Vein endothelial cell (primary cell): ENCODE measurements at places on chromosomes 5 and 9. TPM values are rescaled to one million over a fixed set of nuclear protein-coding genes. Genes with fewer than 3 reads are reported as not detected.

ANKRD20A1 gene
- total RNA-seq: 0.98 and 3.5 TPM in 2 replicates

ALAD gene
- total RNA-seq: 13.4 and 14.3 TPM in 2 replicates

SLCO4C1 gene
- not detected in 2 replicates for total RNA-seq

SPACA9 gene
- 1.2 and 2.6 TPM in 2 replicates for total RNA-seq

ZNF883 gene
- total RNA-seq: 0.48 and 0.65 TPM in 2 replicates

SLC6A7 gene
- total RNA-seq: not detected in 2 replicates

GADD45G gene
- total RNA-seq: not detected in 2 replicates

C5 gene
- 0.65 and 0.86 TPM in 2 replicates for total RNA-seq

CSF2 gene
- 0.86 TPM in 1 of 2 replicates, not detected in the other for total RNA-seq

SSNA1 gene
- 102 and 108 TPM in 2 replicates for total RNA-seq

PCDHB14 gene
- 0.98 and 1.2 TPM in 2 replicates for total RNA-seq

ADRA1B gene
- 0.29 and 0.33 TPM in 2 replicates for total RNA-seq

SCGB3A2 gene
- total RNA-seq: not detected in 2 replicates

IL17B gene
- total RNA-seq: not detected in 2 replicates

EEIG1 gene
- 10.6 and 12.1 TPM in 2 replicates for total RNA-seq

INSYN2B gene
- total RNA-seq: 26.1 and 52.3 TPM in 2 replicates

ZDHHC11 gene
- total RNA-seq: 0.33 and 0.67 TPM in 2 replicates

CCDC171 gene
- 0.98 and 1.1 TPM in 2 replicates for total RNA-seq

MROH2B gene
- total RNA-seq: not detected in 2 replicates

CNTNAP3B gene
- 163 and 228 TPM in 2 replicates for total RNA-seq

G3BP1 gene
- total RNA-seq: 212 and 299 TPM in 2 replicates

TPPP gene
- under 0.01 TPM in 2 replicates for total RNA-seq

OCLN gene
- 7.7 and 11.8 TPM in 2 replicates for total RNA-seq

FBP1 gene
- total RNA-seq: 3.2 and 3.3 TPM in 2 replicates

FAM120A gene
- 150 and 153 TPM in 2 replicates for total RNA-seq

TXNDC8 gene
- total RNA-seq: not detected in 2 replicates

UNC5A gene
- total RNA-seq: under 0.01 and 1.2 TPM in 2 replicates

GABBR2 gene
- total RNA-seq: 10.3 and 14.0 TPM in 2 replicates

QSOX2 gene
- total RNA-seq: 14.4 and 15.1 TPM in 2 replicates

F2R gene
- 331 and 335 TPM in 2 replicates for total RNA-seq

NEUROG1 gene
- not detected in 2 replicates for total RNA-seq

SV2C gene
- total RNA-seq: not detected in 2 replicates

KLHL9 gene
- 34.0 and 41.5 TPM in 2 replicates for total RNA-seq

PRLR gene
- total RNA-seq: not detected in 2 replicates

DAB2 gene
- 153 and 158 TPM in 2 replicates for total RNA-seq
